Upper lobe of left lung (tissue), 6 donors: ENCODE measurements at places on chromosomes 1 and 21. TPM values are rescaled to one million over a fixed set of nuclear protein-coding genes. Genes with fewer than 3 reads are reported as not detected.

Gene BSND
- total RNA-seq = not detected

Gene HTR1D
- 0.51 TPM for total RNA-seq

Gene SLC66A1
- 15.6 TPM for total RNA-seq

Gene OR2L5
- not detected for total RNA-seq

Gene C1orf185
- not detected for total RNA-seq

Gene TDRD5
- total RNA-seq = 0.89 TPM

Gene TACSTD2
- 206 TPM for total RNA-seq

Gene KRTAP19-3
- total RNA-seq = not detected

Gene C1orf50
- 7.4 TPM for total RNA-seq

Gene SMPDL3B
- total RNA-seq = 57.1 TPM

Gene IQGAP3
- total RNA-seq = 16.0 TPM

Gene CD101
- 50.2 TPM for total RNA-seq

Gene HCRTR1
- total RNA-seq = not detected

Gene AMPD1
- 0.26 TPM for total RNA-seq

Gene SRRM1
- 94.2 TPM for total RNA-seq

DNA sequence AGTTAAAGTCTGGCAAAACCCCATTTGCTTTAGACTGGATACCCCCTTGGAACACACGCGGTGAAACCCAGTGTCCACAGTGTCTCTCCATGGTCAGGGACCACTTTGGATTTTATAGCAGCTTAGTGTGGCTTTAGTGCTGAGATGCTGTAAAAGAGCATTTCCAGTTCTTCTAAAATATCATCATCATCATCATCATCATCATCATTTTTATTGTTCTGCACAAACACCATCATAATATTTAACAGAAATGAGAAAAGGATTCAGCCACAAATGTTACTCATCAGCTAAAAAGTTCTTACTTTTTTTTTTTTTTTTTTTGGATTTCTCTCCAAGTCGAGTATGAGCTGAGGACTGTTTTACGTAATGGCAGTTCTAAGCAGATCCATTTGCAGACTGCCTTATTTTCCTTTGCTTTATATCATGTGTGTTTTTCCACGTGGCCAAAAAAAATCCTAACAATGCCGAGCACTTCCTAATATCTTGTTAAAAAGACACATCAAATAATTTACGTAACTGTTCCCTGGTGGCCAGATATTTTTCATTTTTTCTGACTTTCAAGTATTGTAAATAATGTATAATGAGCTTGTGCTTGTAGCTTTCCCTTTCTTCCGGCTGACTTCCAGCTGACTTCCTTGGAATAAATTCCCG lies 62.8 kb downstream of the EVA1C start:
- H3K27ac ChIP-seq = peak overlapping the region; percentile 18
- no peaks in the 10 kb centered on the region for H3K27me3 ChIP-seq
- DNase-seq = no peak
- H3K4me3 ChIP-seq = no peak overlapping the region

GRCh38 chr1:78096017-78096416 lies 50.3 kb downstream of the GIPC2 start:
- no peak overlapping the region for H3K27ac ChIP-seq
- DNase-seq = no peak
- H3K4me1 ChIP-seq = peaks cover 10% of the 10 kb centered on the region
- H3K4me3 ChIP-seq = no peak overlapping the region
- H3K27me3 ChIP-seq = no peaks in the 10 kb centered on the region
- no peaks in the 10 kb centered on the region for H3K36me3 ChIP-seq

GRCh38 chr1:234716908-234717375 lies 107.0 kb upstream of the IRF2BP2 start:
- peak overlapping the region; percentile 71 for H3K27ac ChIP-seq
- no peaks in the 10 kb centered on the region for H3K36me3 ChIP-seq
- peak; percentile 70 for DNase-seq
- no peaks in the 10 kb centered on the region for H3K27me3 ChIP-seq
- H3K4me1 ChIP-seq = peaks cover 60% of the 10 kb centered on the region
- no peak overlapping the region for H3K4me3 ChIP-seq

GRCh38 chr21:33881689-33882440 lies 33.7 kb downstream of the ATP5PO start:
- no peak for DNase-seq
- no peak overlapping the region for H3K27ac ChIP-seq
- H3K27me3 ChIP-seq = no peaks in the 10 kb centered on the region
- no peak overlapping the region for H3K4me3 ChIP-seq

DNA sequence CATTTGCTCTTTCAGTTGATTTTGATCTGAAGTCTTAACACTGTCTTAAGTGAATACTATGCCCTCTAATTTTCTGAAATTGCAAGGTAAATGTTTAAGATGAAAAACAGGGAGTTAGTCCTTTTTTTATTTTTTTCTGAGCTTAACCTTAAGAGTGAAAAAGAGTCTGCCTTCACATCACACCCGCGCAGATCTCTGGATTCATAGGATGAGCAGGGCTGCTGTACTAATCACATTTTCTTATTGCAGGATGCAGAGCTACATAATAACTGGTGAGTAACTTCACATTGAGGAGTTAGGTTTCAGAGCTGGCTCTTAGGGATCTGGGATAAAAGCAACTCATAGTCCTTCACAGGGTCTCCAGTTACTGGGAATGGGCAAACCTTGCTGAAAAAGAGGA lies 188.7 kb upstream of the ATP1B1 start:
- DNase-seq = no peak
- H3K4me1 ChIP-seq = peaks cover 21% of the 10 kb centered on the region
- H3K27ac ChIP-seq = no peak overlapping the region
- no peaks in the 10 kb centered on the region for H3K36me3 ChIP-seq
- no peaks in the 10 kb centered on the region for H3K27me3 ChIP-seq
- no peak overlapping the region for H3K4me3 ChIP-seq

- H3K4me1 ChIP-seq = no peaks in the 10 kb centered on the region
- DNase-seq = no peak
Observed at GRCh38 chr1:213858581-213858980, 129.2 kb upstream of the PROX1 start.

GRCh38 chr1:183515002-183515689 lies 42.8 kb downstream of the SMG7 start:
- no peak overlapping the region for H3K4me3 ChIP-seq
- H3K27ac ChIP-seq = no peak overlapping the region
- no peaks in the 10 kb centered on the region for H3K27me3 ChIP-seq

DNA sequence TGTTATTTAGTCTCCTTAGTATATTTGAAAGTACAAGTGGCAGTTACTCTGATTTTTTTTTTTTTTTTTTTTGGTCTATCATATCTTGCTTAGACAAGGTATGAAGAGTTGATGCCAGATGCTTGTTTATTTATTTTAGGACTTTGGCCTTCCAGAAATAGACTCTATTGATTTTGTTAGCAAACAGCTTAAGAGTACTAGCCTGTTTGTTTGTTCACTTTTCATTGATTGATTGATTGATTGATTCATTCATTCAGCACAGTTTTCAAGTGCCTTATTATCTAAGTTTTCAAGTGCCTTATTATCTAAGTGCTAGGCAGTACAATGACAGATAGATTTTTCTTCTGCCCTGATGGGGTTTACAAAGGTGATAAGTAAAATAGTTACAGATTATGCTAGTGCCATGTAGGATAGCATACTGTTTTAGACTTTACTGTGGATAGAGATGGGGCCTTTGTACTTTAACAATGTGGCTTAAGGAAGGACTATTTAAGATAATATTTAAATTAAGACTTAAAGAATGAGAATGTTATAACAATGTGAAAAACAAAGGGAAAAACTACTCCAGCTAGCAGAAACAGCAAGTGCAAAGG lies 50.5 kb downstream of the MTF2 start:
- H3K4me1 ChIP-seq = no peaks in the 10 kb centered on the region
- H3K36me3 ChIP-seq = peaks cover 4% of the 10 kb centered on the region
- no peak overlapping the region for H3K4me3 ChIP-seq
- DNase-seq = no peak

DNA sequence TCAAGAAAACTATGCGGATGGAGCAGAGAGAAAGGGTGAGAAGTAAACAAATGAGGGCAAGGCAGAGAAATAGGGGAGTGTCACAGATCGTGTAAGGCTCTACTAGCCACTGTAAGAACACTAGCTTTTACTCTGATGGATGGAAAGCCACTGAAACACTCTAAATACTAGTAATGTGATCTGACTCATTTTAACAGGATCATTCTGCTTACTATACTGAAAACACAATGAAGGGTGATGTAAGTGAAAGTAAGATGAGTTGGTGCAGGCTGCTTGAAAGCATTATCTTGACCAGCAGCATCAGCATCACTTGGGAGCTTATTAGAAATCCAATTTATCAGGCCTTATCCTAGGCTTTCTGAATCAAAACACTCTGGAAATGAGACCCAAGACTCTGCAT lies 32.7 kb downstream of the TUT4 start:
- no peak overlapping the region for H3K27ac ChIP-seq
- no peak for DNase-seq
- no peak overlapping the region for H3K4me3 ChIP-seq
- H3K27me3 ChIP-seq = no peaks in the 10 kb centered on the region

- no peaks in the 10 kb centered on the region for H3K27me3 ChIP-seq
- H3K4me3 ChIP-seq = peak overlapping the region; percentile 11
- H3K4me1 ChIP-seq = peaks cover 21% of the 10 kb centered on the region
- peak; percentile 86 for DNase-seq
- peak overlapping the region; percentile 49 for H3K27ac ChIP-seq
Observed at GRCh38 chr1:109249654-109250401, 489 bp downstream of the CELSR2 start.

- peak overlapping the region; percentile 44 for H3K27ac ChIP-seq
- no peaks in the 10 kb centered on the region for H3K27me3 ChIP-seq
- no peaks in the 10 kb centered on the region for H3K36me3 ChIP-seq
- no peak overlapping the region for H3K4me3 ChIP-seq
Observed at GRCh38 chr1:91948501-91949355, 473 bp upstream of the BRDT start.

DNA sequence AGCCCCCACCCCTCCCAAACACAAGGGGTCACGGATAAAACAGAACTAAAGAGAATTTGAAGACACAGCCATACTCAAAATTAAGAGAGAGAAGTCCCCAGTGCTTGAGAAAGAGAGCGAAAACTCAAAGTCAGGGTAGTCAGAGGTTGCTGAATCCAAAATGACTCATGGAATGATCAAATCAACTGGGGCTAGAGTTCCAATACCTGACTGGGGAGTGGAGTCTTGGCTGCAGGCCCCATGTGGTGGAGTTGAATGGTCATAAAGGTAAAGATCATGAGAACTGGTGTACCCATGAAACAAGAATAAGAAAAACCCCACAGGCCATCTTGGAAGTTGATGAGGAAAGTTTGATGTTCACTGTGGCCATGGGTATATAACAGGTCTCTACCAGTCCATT lies 84.5 kb upstream of the LRRN2 start:
- no peak for DNase-seq
- no peaks in the 10 kb centered on the region for H3K4me1 ChIP-seq
- H3K36me3 ChIP-seq = no peaks in the 10 kb centered on the region
- H3K4me3 ChIP-seq = no peak overlapping the region

GRCh38 chr21:28799926-28800325 lies 192.8 kb downstream of the LTN1 start:
- no peaks in the 10 kb centered on the region for H3K36me3 ChIP-seq
- no peaks in the 10 kb centered on the region for H3K27me3 ChIP-seq
- DNase-seq = no peak

DNA sequence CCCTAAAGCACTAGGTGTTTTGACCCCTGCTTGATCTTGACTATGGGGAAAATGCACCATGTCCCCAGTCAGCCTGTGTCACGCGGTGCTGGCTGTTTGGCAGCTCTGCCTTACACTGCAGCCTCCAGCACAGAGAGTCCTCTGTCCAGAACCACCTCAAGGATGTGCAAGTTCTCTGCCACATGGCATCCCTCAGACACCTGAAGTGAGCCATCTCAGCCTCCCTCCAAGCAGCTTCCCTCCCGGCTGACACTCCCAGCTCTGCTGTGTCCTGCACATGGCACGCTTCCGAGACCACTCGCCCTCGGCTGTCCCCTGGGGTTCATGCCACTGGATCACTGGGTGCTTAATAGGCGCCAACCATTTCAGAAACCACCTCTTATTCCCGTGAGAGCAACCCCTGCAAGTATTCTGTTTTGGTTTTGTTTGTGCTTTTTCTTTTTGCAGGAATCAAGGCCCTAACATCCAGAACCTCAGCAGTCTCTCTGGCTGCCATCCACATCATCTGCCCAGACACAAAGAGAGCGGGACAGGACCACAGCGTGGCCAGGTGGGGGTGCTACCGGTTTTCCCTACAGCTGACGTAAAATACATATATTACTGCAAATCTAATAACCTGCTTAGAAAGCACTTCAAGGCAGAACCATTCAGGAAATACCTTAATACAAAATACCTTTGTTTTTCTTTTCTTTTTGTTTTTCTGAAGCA lies 45.7 kb downstream of the CAPZB start:
- H3K36me3 ChIP-seq = no peaks in the 10 kb centered on the region
- H3K4me1 ChIP-seq = peaks cover 77% of the 10 kb centered on the region
- H3K27me3 ChIP-seq = no peaks in the 10 kb centered on the region
- H3K27ac ChIP-seq = peak overlapping the region; percentile 83
- DNase-seq = no peak

GRCh38 chr21:45209685-45210284 lies 77.9 kb downstream of the POFUT2 start:
- no peaks in the 10 kb centered on the region for H3K4me1 ChIP-seq
- no peaks in the 10 kb centered on the region for H3K27me3 ChIP-seq
- H3K36me3 ChIP-seq = peaks cover 65% of the 10 kb centered on the region
- no peak overlapping the region for H3K4me3 ChIP-seq

DNA sequence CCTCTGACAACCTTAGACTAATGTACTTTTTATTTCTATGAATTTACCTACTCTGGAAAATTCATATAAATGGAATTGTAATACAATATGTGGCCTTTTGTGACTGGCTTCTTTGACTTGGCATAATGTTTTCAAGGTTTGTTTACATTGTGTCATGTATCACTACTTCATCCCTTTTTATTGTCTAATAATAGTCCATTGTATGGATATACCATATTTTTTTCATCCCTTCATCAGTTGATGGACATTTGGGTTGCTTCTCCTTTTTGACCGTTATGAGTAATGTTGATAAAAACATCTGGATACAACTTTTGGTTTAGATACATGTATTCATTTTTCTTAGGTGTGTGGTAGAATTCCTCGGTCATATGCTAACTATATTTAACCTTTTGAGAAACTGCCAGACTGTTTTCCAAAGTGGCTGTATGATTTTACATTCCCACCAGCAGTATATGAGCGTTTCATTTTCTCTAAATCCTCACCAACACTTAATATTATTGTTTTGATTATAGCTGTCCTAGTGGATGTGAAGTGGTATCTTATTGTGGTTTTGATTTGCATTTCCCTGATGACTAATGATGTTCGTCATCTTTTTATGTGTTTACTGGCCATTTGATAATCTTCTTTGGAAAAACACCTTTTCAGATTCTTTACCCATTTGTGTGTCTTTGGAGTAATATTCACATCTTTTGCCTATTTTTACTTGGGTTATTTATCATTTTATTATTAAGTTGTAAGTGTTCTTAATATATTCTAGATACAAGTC lies 3.5 kb downstream of the RO60 start:
- no peak overlapping the region for H3K4me3 ChIP-seq
- no peaks in the 10 kb centered on the region for H3K36me3 ChIP-seq
- no peak overlapping the region for H3K27ac ChIP-seq
- H3K27me3 ChIP-seq = no peaks in the 10 kb centered on the region

GRCh38 chr1:202167708-202168415 lies 7.5 kb upstream of the PTPN7 start:
- H3K27me3 ChIP-seq = no peaks in the 10 kb centered on the region
- H3K4me3 ChIP-seq = peak overlapping the region; percentile 26
- H3K4me1 ChIP-seq = peaks cover 5% of the 10 kb centered on the region
- DNase-seq = no peak
- no peaks in the 10 kb centered on the region for H3K36me3 ChIP-seq
